ENCODE measurements at places on chromosomes 6 and 20.

DNA sequence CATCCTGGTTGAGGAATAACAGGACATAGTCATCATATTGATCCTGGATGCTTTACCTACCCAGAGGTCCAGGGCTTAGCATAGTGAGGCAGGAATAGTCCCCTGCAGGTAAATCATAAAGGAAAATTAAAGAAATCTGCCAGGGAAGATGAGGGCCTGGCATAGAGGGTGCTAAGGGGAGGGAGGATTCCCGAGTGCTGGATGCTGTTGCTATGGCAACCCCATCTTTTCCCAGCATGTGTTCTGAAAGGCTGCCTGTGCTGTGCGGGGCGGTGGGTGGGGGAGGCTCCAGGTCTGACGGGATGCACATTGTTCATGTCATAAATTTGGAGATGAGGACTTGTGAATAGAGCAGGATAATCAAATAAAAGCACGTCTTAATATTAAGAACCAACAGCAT, 212.6 kb upstream of the PCSK2 start:
- no peak for DNase-seq

- DNase-seq: no peak
Measured at GRCh38 chr6:105459864-105460263, 57.0 kb upstream of the PREP start.

DNA sequence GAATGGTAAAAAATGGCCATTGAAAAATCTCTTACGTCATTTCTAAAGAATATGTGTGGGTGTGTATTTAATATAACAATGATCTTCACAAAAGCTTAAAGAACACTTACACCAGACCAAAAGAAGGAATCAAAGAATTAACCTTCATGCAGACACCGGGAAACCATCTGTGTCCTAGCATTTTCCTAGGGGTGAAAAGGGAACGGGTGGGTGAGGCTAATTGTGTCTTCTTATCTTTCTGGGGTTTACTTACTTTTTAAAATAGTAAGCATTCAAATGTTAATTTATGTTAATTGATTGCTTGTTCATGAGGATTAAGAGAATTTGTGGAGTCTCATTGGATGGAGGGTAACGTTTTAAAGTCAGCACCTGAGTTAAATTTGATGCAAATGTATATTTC, 47.5 kb downstream of the BMP2 start:
- no peak for DNase-seq

- DNase-seq: no peak
Measured at GRCh38 chr6:16106991-16107787, 21.7 kb upstream of the MYLIP start.

DNA sequence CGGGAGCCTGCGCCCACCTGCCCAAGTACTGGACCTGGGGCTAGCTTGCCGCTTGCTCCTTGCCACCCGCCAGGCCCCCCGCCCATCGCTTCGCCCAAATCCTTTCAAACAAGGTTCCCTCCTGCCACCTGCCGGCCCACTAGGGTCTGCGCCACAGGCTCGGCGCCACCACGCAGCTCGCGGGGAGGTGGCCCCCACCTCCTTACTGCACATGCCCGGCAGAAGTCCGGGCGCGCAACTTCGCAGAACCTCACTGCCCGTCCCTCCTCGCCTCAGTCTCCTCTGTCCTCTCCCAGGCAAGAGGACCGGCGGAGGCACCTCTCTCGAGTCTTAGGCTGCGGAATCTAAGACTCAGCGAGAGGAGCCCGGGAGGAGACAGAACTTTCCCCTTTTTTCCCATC, 11.2 kb downstream of the GNAS-AS1 start:
- DNase-seq: no peak

GRCh38 chr6:130366107-130367005, 539 bp downstream of the TMEM200A start:
- DNase-seq: no peak

DNA sequence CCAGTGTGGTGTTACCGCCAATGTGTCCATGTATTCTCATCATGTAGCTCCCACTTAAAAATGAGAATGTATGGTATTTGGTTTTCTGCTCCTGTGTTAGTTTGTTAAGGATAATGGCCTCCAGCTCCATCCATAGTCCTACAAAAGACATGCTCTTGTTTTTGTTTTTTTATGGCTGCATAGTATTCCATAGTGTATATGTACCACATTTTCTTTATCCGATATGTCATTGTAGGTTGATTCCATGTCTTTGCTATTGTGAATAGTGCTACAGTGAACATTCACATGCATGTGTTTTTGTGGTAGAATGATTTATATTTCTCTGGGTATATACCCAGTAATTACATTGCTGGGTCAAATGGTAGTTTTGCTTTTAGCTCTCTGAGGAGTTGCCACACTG, 207.2 kb downstream of the CDKAL1 start:
- no peak for DNase-seq

DNA sequence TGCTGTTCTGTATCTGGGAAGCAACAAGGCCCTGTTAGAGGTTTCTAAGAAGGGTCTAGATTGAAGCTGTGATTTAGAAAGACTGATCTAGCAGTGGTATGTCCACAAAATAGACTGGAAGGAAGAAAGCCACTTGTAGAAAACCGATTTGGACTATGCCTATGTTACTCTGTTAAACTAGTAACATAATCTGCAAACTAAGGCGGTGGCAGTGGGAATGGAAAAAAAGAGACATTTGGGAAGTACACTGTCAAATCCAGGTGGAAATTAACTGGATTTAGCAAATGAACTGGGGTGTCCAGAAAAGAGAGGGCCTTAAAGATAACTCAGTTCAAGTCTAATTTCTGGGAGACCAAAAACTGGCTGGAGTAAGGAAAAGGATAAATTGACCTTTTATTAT, 11.6 kb downstream of the ILRUN start:
- no peak for DNase-seq

DNA sequence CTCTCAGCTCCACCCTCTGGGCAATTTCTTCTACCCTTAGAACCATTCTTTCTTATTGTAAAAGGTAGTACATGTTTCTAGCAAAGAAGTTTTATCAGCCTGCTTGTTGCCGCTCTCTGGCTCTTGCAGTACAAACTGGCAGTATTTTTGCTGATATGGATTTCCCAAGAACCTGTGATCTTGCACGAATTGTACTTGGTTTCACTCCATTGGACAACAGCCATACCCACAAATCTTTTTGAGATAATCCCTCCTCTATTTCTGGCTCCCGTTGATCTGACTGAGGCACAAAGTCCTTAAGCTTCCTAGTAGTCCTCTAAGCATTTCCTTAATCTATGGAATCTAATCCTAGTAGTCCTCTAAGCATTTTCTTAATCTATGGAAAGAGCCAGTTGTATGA, 487.0 kb upstream of the PTCHD4 start:
- no peak for DNase-seq

- DNase-seq: no peak
Measured at GRCh38 chr20:25039697-25040437, 18.1 kb downstream of the ACSS1 start.

DNA sequence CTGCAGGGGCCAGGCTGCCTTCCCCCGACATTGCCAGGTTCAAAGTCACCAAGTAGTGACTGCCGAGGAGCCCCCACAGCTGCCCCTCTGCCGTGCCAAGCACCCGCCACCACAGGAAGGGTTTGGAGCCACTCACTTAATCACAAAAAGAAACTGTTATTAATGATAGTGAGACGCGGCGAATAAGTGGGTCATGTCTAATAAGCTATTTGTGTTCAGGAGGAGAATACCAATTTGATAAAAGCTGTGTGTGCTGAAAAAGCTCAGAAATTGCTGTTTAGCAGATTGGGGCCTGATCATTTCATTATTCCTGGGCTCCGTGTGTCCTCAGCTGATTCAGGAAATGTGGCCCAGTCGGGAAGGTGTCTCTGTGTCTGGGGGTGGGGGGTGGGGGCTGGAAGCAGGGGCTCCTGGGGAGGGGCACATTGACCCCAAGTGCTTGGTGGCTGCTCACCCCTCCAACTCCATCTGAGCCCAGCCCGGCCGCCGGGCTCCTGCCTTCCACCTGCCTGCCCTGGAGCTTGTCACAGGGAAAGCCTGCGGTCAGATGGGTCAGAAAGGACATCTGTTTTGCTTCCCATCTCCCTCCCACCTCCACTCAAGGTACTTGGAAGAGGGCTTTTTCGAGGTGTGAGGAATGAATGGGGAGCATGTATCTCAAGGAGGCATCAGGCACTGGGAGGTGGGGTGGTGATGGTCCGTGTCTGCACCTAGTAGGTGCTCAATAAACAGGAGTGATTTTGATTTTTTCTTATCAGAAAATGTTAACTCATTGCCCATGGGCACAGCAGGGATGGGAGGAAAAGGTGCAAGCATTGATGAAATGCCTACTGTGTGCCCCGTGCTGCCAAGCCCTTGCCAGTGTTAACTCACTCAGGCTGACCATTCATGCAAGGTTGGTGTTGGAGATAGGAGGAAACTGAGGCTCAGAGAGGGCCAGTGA, 3.0 kb downstream of the VSTM2L start:
- DNase-seq: no peak

DNA sequence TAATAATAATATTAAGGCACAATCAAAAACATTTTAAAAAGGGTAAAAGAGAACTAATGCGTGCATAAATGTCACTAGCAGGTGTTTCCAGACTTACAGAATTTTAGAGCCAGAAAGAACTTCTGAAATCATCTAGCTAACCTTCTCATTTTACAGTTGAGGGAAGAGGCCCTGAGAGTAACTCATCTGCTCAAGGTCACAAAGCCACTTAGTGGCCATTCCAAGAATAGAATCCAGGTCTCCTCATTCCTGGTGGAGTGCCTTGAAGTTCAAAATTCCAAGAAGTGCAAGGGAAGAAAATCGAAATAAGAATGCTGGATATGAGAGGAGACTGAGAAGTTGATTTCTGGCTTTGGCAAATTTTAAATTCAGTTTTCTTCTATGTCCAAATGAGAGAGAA, 3.2 kb upstream of the KIAA0408 start:
- DNase-seq: no peak

- no peak for DNase-seq
Measured at GRCh38 chr6:17218023-17218748, 63.0 kb upstream of the RBM24 start.

DNA sequence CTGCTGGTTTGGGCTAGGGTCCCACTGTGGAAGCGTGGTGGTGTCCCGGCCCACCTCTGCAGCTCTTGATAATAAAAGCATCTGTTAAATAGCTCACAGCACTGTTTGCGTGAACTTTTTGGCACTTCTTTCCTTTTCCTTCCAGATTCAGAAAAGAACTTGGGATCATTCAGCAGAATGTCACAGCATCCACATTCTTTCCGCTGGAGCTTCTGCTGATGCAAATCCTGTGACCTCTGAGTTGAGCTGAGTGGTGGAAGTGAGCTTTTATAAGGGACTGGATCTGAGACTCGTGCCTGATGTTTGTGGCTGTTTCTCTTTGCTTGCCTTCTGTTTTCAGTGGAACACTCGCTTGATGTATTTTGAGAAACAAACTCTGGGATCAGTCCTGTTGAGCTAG, 3.9 kb downstream of the OSBPL2 start:
- no peak for DNase-seq

GRCh38 chr6:133809406-133809805, 79.5 kb upstream of the TCF21 start:
- DNase-seq: no peak

DNA sequence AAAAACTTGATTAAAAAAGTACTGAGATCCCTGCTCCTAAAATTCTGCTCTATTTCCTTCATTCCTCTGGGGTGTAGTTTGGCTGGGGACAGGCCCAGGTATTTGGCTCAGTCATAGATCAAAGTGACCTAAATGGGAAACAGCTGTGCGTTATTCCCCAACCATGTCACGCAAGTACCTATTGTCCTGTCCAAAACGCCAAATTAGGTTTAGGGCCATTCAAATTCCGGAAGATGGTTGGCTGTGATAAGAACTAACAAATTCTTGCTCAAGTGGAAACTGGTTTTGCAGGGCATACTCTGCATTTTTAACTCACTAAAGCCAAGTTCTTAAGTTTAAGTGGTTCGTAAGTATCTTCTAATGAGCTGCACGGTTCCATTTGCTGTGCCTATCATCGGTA, 147.6 kb upstream of the TMEM170B start:
- DNase-seq: no peak

GRCh38 chr6:136216503-136217401, 33.4 kb downstream of the MTFR2 start:
- no peak for DNase-seq

Measured in NCI-H2081 (cell line).